Kasumi-1 (cell line): ENCODE measurements at places on chromosomes 1 and 21.

DNA sequence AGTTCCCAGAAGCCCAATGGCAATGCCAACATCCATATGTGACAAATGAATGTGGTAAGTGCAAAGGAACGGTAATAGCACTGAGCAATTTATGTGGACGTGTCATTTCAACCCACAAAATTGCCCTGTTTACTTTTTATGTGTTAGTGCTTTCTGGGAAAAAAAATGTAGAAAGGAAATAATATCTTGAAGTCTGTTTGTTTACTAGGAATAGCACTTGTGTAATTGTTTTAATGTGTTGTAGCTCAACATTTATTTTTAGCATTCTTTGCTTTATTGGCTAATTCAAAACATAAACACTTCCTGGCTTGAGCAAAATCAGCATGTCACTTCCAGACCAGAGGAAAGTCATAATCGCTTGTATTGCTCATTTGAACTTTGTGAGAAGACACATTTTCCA is 224.8 kb upstream of the KCNK2 start:
- no peak for DNase-seq

- DNase-seq, result peak; percentile 41
These were observed 180.7 kb downstream of the ZBTB18 start for GRCh38 chr1:244231572-244232315.

DNA sequence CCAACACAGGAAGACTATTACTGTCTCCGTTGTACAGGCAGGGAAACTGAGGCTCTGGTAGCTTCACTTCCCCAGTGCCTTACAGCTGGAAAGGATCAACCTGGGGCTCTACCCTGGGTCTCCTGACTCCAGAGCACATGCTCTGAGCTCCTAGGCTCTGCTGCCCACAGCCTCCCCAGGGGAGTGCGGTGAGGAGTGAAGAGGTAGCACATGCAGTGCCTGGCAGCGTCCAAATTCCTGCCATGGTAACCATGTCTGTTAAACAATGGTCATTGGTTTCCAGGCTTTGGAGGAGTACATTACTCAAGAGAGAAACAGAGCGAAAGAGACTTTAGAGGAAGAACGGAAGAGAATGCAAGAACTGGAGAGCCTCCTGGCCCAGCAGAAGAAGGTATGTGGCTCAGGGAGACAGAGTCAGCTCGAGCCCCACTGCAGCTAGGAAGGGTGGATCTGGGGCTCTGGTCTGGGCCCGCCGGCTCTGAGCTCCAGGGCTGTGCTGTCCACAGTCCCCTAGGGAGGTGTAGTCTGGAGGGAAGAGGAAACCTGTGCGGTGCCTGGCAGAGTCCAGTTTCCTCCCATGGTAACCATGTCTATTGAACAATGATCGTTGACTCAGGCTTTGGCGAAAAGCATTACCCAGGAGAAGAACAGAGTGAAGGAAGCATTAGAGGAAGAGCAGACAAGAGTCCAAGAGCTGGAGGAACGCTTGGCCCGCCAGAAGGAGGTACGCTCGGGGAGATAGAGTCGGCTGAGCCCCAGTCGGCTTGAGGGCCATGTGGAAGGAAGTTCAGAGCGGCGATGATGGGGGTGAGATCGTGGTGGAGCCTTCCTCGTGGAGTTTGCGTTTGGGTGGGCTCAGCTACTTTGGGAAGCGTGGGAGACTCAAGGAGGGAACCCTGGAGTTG is 64.6 kb upstream of the EFHD2 start:
- DNase-seq, result no peak

DNA sequence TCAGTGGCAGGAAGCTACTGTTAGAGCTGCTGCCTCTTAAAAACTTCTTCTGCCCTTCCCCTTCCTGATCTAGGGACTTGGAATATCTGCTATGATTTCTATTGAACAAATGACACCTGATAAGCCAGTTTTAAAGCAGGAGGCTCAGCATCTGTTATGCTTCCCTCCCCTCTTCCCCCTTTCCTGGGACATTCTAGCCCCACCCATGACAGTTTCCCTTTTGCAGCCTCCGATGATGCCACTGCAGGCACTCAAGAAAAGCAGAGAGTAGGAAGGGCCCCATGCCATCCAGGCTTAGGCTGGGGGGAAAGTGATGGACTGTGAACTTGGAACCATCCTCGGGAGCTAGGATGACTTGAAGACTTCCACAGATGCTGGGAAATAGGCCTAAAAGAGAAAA is 15.1 kb upstream of the EPB41 start:
- DNase-seq, result no peak

- DNase-seq, result no peak
These were observed 35.7 kb upstream of the ARHGAP29 start for GRCh38 chr1:94273111-94273510.

GRCh38 chr1:207020709-207021107 is 11.8 kb downstream of the C1orf116 start:
- DNase-seq, result no peak

DNA sequence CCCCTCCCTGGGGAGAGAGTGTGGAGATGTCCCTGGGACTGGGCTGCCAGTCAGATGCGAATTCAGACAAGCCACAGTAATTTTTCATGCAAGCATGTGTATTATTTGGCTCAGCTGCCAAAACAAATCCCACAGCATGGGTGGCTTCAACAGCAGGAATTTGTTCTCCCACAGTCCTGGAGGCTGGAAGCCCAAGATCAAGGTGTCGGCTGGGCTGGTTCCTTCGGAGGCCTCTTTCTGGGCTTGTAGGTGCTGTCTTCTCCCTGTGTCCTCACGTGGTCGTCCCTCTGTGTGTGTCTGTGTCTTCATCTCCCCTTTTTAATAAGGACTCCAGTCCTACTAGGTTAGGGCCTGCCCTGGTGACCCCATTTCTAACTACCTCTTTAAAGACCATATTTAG is 91.9 kb upstream of the ACTRT2 start:
- DNase-seq, result no peak

- DNase-seq, result peak; percentile 28
These were observed 1.1 kb upstream of the ESPN start for GRCh38 chr1:6423321-6423999.

GRCh38 chr1:165364568-165365133 is 8.1 kb upstream of the LMX1A start:
- no peak for DNase-seq

DNA sequence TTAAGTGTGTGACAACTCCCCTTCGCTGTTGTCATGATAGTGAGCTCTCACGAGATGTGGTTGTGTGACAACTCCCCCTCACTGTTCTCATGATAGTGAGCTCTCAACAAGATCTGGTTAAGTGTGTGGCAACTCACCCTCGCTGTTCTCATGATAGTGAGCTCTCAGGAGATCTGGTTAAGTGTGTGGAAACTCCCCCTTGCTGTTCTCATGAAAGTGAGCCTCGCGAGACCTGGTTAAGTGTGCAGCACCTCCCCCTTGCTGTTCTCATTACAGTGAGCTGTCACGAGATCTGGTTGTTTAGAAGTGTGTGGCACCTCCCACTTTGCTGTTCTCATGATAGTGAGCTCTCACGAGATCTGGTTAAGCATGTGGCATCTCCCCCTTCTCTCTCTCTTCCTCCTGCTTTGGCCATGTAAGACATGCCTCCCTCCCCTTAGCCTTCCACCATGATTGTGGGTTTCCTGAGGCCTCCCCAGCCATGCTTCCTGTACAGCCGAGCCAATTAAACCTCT is 25.1 kb upstream of the LSS start:
- peak; percentile 85 for DNase-seq
